ENCODE measurements at places on chromosomes 3 and 15. TPM values are rescaled to one million over a fixed set of nuclear protein-coding genes. Genes with fewer than 3 reads are reported as not detected.
A peak's percentile ranks its signal among the peaks of the same experiment; 100 is the strongest.

The MYLK gene
- 1.3 TPM for total RNA-seq

The TAMM41 gene
- total RNA-seq: 19.8 TPM

The STRC gene
- total RNA-seq: 1.0 TPM

The PLSCR5 gene
- total RNA-seq: not detected

The EIF4A2 gene
- 183 TPM for total RNA-seq

The DNAH12 gene
- total RNA-seq: 0.47 TPM

The PLA2G4D gene
- total RNA-seq: not detected

The SPRED1 gene
- total RNA-seq: 26.4 TPM

GRCh38 chr3:48945891-48946549 is 27.4 kb downstream of the ARIH2 start:
- DNase-seq: no peak

DNA sequence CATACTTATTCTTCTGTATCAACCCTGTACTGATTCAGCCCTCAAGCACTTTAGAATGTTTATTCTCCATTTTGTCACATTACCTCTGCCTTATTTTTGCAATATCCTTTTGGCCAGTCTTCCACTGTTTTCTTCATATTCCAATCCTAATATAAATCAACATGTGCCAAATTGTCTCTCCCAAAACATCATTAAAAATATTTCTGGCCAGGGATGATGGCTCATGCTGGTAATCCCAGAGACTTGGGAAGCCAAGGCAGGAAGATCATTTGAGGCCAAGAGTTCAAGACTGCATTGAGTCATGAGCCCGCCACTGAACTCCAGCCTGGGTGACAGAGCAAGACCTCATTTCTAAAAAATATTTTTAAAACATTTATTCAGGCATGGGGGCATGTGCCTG is 641.4 kb upstream of the CBLB start:
- no peak for DNase-seq

GRCh38 chr3:20056725-20057611 is 16.7 kb downstream of the KAT2B start:
- DNase-seq: peak; percentile 88

- DNase-seq: no peak
These were observed 117.8 kb upstream of the MNS1 start for GRCh38 chr15:56582785-56583184.

DNA sequence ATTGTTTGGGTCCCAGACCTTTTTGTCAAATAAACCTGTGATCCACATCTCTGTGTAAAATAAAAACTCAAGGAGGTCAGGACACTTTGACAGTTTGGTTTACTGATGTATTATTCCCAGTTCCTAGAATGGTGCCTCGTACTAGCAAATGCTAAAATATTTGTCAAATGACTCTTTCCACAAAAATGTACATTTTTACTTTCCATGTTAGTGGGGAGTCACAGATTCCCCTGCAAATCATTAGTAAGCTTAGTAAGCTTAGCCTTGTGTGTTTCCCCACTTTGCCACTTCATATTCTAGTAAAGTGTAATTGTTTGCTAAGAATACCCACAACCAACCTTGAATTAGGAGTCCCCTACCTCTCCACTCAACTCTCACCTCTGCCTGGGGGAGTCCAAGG is 2.4 kb upstream of the MAGI1 start:
- DNase-seq: no peak

- no peak for DNase-seq
These were observed 127.8 kb downstream of the STAG1 start for GRCh38 chr3:136624371-136624770.

- DNase-seq: no peak
These were observed 970 bp downstream of the DPPA4 start for GRCh38 chr3:109336291-109336861.

GRCh38 chr3:46717447-46718231 is at the start of gene PRSS50:
Gene PRSS50 (minus strand): TSS chr3:46717869. CDS start chr3:46717824, 45 bp downstream.
- DNase-seq: no peak

DNA sequence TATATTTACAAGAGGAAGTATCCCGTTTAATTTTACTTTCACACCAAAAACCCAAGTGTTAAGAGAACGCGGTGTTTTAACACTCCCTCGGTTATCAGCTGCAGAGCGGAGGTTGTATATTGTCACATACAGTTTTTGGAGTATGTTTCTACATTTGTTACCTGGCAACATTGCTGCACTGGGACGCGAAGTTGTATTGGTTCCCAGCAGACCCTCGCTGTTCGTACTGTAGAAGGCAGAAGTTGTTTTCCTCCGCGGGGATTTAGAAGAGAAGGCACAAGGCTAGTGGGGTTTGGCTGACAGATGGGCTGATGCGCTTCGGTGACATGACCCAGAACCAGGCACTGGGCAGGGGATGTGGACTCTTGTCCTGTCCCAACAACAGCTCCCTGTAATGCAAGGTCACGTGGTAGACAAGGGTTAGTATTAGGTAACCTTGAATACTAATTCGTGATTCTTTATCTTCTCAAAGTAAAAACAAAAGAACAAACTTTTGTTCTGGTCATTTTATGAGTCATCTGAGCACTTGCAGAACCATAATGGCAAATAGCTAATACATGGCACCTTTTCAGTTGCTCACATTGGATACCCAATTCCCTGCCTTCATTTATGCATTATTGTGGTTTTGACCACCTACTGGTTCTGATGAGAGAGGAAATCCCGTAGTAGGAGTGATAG is 230.4 kb upstream of the BHLHE40 start:
- no peak for DNase-seq

DNA sequence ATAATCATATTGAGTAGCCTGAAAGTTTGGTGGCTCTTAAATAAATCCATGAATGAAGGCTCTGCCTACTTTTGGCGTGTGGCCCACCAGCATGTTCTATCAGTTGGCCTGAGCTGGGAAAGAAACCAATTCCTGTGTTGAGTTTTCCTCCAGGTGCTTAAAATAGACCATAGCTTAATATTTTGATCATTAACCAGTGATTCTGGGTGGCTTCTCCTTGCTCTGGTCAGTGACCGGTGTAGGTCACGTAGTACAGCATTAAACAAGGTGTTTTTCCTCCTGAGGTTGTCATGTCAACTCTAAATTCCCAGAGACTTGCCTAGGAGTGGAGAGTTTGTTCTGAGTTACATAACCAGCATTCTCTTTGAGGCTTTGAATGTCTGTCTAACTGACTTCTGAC is 1.3 kb downstream of the HHLA2 start:
- no peak for DNase-seq

All from MCF 10A (cell line).